ENCODE measurements at places on chromosomes 6 and 20.

DNA sequence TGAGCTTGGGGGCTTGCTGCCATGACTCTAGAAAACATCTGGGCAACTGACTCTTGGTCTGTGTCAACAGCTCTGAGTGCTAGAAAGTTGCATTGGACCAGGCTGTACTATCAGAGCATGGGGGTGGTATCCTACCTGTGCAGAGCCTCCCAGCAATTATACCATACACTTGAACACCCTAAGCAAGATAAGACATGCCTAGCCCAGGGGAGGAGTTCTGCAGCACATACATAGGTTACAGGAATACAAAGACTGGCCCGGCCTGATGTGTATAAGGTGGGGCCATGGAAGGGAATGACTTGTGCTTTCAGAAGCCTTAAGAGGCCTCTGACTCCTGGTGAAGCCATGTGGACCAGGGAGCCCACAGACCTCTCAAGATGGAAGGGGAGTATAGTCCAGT is 11.4 kb upstream of the MOCS1 start:
- DNase-seq, result no peak

DNA sequence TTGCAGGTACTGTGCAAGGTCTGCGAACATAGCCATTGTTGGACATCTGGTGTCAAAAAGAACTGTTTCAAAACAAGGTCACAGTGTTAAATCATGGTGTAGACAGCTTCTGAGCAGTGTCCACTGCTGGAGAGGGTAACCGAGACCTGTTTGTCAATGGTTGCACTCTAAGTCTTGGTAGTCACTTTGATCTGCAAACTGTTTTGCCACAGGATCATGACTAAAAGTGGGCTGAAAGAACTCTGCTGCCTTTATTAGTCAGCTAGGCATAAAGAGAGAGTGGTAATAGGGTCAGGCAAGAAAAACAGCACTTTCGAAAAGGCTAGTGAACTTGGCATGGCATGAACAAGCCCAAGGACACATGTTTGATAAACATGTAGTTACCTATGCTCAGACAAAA is 552.3 kb upstream of the CITED2 start:
- peak; percentile 44 for DNase-seq

DNA sequence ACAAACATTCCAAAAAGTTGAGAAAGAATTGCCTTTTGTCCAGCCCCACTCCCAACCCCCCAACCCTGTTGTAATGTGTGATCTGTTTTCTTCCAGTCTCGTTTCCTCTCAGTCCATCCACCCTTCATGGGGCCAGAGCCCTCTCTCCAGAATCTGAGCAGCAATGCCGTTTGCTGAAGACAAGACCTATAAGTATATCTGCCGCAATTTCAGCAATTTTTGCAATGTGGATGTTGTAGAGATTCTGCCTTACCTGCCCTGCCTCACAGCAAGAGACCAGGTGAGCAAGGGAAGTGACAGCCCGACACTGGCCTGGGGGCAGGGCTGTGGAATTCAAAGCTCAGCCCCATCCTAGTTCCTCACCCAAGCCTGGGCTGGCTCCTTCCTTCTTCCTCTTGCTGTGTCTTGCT is 7.8 kb downstream of the MAVS start:
- DNase-seq, result no peak

DNA sequence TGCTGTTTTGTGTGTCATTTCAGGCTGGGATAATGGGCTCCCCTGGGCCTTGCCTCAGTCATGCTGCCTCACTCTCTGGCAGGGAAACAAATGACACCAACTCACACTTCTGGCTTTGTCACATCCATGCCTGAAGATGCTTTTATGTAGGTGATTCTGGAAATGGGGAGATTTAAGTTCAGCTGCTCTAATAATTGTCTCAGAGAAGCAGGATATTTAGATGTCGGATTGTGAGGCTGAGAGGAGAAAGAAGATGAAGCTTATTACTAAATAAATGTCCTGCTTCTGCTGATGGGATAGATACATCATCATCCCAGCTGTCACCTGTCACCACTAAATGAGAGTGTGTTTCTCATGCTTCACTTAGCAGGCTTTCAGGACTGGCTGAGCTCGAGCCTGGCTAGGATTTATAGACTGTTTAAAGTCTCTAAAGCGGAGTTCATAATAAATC is 480.2 kb upstream of the SPTLC3 start:
- no peak for DNase-seq

- peak; percentile 71 for DNase-seq
Observed at GRCh38 chr6:29631860-29632731, 887 bp downstream of the GABBR1 start.

DNA sequence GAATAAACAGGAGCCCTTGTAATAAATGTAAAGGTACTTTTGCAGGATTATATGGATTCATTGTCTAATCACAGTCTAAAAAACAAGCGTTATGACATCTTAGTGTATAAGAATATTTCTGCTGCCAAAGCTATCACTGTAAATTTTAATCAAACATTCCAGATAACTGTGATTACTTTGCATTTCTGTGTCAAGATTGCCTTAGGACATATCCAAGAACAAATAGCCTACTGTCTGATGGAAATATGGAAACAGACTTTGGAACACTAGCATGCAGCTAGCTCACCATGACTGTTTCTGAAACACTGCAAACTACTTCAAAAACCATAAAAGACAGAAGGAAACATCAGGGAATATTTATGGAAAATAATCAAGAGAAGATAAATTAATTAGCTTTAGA is 248.7 kb upstream of the ASCC3 start:
- DNase-seq, result no peak

DNA sequence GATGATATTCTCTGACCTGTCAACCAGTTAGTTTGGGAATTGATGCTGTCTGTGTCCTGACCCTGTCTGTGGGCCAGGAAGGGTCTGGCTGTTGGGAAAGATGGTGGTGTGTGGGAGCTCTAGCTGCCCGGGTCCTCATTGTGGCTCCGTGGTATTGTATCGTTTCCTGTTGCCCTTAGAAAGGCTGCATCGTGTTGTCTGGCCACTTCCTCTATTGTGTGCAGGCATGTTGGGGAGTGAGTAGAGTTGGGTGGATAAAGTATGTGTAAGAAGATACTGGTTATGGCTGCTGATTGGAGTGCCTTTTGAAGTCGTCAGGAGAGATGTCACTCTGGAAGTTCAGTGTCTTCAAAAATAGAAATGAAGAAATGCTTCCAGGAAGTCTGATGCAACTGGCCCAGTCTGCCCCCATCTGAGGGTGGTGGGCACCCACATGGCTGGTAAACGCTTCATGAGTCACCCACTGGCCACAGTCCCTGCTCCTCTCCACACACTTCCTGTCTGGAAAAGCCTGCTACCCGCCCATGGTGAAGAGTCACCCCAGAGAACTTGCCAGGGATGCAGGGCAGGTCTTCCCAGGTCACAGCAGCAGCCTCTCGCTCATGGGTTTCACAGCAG is 27.9 kb downstream of the PPARD start:
- peak; percentile 97 for DNase-seq
